AG10803 (cell line): ENCODE measurements at places on chromosomes 7 and 10.

- no peak for DNase-seq
Measured at GRCh38 chr7:24227068-24227467, 56.9 kb upstream of the NPY start.

GRCh38 chr10:129029851-129030602 lies 437.0 kb upstream of the MGMT start:
- no peak for DNase-seq

- DNase-seq = no peak
Measured at GRCh38 chr7:78443811-78444210, 645.2 kb downstream of the PHTF2 start.

GRCh38 chr7:136969761-136970160 lies 101.3 kb downstream of the CHRM2 start:
- DNase-seq = no peak

DNA sequence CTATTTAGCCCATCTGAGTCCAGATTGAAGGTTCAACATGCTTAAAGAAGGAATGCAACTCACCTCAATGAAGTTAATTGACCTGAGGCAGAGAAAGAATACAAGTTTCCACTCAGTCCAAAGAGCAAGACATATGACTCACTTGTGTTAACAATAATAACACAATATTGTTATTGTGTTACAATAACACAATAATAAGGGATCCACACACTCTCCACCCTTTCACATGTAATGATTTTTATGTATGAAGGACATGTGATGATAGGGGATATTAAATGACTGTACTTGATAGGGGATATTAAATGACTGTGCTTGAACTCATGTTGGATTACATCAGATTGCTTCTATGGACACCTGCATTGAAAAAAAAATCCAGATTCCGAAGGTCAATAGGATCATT lies 3.6 kb upstream of the ABCB1 start:
- DNase-seq = no peak

- DNase-seq = no peak
Measured at GRCh38 chr7:74231232-74231590, 21.4 kb downstream of the LAT2 start.

GRCh38 chr7:77942431-77942830 lies 143.9 kb downstream of the PHTF2 start:
- DNase-seq = no peak

- no peak for DNase-seq
Measured at GRCh38 chr7:51472873-51473272, 156.3 kb upstream of the COBL start.

- DNase-seq = peak; percentile 56
Measured at GRCh38 chr10:30493609-30494530, 59.9 kb downstream of the MAP3K8 start.

- DNase-seq = no peak
Measured at GRCh38 chr10:23540401-23541030, 101.6 kb downstream of the OTUD1 start.

DNA sequence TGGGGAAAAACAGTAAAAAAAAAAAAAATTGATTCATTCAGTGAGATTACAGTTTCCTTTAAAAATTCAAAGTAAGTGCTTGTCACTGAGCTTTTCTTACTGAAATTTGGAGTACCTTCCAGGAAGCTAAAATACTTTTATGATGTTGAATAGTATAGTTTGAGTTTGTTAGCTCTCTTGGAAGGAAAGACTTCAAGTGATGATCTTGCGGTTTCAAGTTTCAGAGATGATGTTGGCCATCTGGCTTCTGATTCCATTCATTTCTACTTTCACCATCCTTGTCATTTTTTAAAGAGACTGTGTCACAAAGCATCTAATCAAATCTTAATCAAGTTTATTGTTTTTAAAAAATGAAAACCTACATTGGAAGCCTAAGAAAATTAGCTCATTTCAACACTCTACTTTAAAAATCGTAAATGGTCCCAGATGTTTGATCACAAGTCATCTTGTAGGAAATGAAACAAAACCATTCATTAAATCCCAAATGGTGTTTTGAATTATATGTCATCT lies 4.9 kb upstream of the HERPUD2 start:
- peak; percentile 74 for DNase-seq

- DNase-seq = peak; percentile 72
Measured at GRCh38 chr10:63430091-63430998, 35.4 kb downstream of the JMJD1C start.

- DNase-seq = no peak
Measured at GRCh38 chr10:129792864-129793263, 171.2 kb downstream of the EBF3 start.

GRCh38 chr10:30977385-30977784 lies 54.3 kb downstream of the ZNF438 start:
- no peak for DNase-seq

GRCh38 chr10:35219292-35219691 lies 92.6 kb downstream of the CREM start:
- DNase-seq = no peak

DNA sequence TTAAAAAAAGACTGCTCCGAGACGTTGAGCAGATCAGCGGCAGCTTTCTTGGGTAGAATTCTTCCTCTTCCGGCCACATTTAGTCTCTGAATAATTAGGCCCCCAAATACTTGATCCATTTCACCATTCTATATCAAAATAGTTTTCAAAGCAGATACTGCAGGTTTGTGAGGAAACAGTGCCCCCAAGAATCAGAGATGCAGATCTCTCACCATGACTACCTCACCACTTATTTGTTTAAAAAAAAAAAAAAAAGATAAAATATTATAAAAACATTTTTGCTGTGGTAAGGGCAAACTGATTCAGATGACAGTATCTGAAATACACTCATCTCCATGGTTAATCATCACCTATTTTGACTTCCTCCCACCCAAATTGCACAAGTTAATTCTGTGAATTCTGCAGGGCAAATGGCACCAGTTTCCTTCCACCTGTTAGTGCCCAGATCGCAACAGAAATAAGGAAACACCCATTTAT lies 210.4 kb downstream of the FAM107B start:
- DNase-seq = no peak

DNA sequence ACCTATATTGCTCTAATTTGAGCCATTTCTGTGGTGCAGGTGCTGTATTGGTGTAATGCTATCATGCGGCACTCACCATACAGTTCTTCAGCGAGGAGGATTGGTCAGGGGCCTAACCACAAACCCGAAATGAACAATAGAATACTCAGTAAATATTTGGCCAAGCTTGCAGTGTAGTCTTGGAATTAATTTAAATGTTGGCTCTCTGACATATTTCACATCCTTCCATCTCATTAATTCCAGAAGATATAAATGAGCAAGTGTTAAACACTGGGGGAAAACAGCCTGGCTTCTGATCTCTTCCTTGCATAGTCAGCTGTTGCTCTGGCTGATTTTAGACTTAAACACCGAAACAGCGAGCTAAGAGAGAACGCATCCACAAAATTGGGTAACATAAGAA lies 663.1 kb upstream of the GHITM start:
- no peak for DNase-seq

DNA sequence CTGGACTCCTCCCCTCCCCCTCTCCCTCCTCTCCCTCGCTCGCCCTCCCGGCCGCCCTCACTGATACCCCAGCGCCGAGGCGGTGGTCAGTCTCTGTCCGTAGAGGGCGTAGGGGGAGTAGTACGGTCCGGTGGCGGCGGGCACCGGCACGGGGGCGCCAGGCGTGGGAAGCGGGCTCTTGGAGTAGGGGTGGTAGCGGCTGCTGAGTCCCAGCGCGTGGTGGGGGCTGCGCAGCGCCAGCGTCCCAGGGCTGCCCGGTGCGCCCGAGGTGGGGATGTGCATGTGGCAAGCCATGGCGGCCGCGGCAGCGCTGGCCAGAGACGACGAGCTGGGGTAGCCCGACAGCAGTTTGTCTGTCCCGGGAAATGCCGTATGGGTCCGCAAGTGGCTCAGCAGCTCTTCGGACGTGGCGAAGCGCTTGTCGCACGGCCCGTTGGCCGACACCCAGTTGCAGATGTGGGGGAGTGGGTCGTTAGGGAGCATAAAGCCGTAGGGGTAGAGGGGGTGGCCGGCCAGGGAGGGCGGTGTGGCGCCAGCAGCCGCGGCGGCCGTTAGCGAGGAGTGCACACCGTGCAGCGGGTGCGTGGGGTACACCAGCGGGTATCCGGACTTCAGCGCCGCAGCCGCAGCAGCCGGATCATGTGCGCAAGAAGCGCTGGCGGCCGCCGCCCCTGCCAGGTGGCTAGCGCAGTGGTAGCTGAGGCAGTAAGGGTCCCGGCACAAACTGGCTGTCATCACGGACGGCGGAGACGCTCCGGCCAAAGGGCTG lies 2.7 kb downstream of the ZNF503 start:
- peak; percentile 37 for DNase-seq

DNA sequence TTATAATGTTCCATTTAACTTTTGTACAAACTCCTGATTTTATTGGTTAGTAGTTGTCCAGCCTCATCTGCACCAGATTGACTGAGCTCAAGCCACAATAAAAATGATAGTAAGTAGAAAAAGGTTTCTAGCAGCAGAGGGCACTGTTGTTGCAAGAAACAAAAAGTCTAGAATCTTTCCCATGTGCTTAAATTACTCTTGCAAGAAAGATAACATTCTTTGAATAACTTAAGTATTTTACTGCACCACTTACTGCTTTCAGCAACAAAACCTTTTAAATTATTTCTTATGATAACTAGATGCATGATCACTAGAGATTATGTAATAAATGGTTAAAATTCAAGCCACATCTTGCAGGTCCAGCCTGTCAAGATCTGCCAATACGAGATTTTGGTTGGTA lies 27.0 kb downstream of the LMOD2 start:
- DNase-seq = peak; percentile 78

- DNase-seq = no peak
Measured at GRCh38 chr10:84406561-84406960, 78.2 kb downstream of the CCSER2 start.

DNA sequence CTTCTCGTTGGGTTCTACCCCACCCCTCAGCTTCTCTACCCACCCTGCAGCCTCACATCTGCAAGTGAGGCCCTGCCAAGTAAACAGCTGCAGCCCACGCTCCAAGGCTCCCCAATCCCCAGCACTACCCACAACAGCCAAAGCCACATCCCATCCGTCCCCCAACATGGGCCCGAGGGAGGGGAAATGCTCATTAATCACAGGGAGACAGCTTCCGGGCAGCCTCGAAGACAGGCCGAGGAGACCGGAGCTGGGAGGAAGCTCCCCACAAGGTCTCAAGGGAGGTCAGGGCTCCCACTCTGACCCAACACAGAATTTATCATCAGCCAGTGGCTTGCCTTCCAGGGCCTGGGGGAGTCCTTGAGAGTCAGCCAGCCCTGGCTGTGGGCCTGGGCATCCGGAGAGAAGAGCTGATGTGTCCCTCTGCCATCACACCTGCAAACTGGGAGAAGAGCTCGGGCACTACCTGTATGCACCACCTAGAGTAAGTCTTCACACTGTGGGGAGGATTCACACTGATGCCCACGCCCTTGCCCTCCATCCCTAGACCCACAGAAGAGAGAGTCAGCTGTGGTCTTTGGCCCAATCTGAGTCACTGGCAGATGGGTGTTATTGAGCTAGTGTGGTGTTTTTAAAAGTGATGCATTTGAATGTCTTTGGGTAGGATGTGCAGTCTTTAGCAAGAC lies 115.5 kb upstream of the ZMIZ1 start:
- DNase-seq = peak; percentile 83
